NCI-H187 (cell line): ENCODE measurements at places on chromosomes 2 and 18.

DNA sequence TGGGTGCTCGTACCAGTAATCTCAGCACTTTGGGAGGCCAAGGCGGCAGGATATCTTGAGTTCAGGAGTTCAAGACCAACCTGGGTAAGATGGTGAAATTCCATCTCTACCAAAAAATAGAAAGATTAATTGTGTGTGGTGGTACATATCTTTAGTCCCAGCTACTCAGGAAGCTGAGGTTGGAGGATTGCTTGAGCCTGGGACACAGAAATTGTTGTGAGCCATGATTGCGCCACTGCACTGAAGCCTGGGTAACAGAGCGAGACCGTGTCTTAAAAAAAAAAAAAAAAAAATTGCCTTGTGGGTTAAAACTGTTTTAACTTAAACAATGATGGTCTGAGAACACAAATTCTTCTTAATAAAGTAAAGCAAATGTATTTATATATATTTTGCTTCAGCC lies 49.6 kb downstream of the ATP9B start:
- DNase-seq, result no peak

DNA sequence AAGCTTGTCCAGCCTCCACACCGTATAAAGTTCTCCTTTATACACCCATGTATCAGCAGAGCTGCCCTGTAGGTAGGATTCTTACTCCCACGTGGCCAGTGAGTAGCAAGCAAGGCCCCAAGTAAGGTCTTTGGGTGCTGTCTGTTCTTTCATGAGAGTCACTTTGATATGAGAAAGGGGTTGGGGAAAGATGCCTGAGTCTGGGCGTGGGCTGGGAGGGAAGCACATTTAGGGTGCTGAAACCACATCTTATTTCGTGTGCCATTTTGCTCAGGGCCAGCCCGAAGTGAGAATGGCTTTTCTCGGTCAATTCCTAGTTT lies 436 bp upstream of the ITPRIPL1 start:
- no peak for DNase-seq

GRCh38 chr2:235283246-235283645 lies 210.6 kb upstream of the AGAP1 start:
- DNase-seq, result no peak

GRCh38 chr18:44325903-44326635 lies 354.6 kb upstream of the SETBP1 start:
- DNase-seq, result peak; percentile 8

DNA sequence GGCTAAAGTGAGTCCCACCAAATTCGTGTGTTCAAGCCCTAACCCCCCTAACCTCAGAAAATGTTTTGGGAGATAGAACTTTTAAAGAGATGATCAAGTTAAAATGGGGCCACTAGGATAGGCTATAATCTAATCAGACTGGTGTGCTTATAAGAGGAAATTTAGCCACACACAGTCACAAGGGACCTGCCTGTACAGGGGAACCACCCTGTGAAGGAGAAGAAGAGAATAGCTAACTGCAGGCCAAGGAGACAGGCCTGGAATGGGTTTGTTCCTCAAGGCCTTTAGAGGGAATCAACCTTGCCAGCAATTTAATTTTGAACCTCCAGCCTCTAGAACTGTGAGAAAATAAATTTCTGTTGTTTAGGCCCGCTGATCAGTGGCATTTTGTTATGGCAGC lies 36.0 kb upstream of the TANK start:
- no peak for DNase-seq

GRCh38 chr2:17223211-17223610 lies 295.0 kb downstream of the RAD51AP2 start:
- DNase-seq, result no peak
